ENCODE measurements at places on chromosomes 6 and 20.

GRCh38 chr6:167350731-167351655, 26.1 kb downstream of the TTLL2 start:
- no peak for DNase-seq

DNA sequence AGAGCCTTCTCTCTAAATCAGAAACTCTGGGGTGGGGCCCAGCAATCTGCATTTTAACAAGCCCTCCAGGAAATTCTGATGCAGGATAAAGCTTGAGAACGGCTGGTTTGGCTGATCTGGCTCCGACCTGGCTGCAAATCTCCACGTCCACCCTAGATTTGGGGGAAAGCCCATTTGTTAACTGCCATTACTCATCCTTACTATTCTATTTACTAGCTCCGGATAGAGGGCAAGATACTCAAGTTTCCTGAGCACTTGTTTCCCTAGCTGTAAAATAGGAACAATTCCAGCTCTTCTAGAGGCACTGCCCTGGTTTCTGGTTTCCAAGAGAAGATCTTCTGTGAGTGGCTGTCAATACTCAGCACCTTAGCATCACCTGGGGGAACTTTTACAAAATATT, 44.4 kb downstream of the DAAM2 start:
- peak; percentile 69 for DNase-seq

GRCh38 chr20:10868299-10868698, 194.5 kb upstream of the JAG1 start:
- DNase-seq = no peak

DNA sequence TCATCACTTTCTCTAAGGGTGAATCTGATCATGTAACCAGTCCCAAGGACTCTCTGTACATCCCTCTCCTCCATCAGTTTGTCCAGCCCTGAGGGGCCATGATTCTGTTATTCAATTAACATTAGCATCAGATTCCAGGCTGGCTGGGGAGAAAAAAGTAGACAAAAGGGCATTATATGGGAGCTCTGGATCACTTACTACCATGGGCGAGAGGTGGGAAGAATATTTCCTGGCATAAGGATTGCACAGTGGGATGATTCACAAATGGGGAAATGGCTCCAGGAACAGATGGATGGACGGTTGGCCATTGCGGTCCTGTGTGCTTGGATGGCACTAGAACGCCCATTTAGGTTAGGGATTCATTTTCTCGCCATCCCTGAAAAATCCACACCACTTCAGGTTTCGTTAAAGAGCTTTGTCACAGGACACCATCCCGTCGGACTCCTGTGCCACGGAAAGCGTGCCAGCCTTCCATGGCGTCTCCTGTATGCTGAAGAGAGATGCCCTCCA, 112.6 kb downstream of the THBS2 start:
- DNase-seq = no peak

GRCh38 chr20:57400821-57401564, 9.8 kb downstream of the RBM38 start:
- no peak for DNase-seq

GRCh38 chr6:168035098-168035660, 37.7 kb downstream of the KIF25 start:
- DNase-seq = peak; percentile 85

DNA sequence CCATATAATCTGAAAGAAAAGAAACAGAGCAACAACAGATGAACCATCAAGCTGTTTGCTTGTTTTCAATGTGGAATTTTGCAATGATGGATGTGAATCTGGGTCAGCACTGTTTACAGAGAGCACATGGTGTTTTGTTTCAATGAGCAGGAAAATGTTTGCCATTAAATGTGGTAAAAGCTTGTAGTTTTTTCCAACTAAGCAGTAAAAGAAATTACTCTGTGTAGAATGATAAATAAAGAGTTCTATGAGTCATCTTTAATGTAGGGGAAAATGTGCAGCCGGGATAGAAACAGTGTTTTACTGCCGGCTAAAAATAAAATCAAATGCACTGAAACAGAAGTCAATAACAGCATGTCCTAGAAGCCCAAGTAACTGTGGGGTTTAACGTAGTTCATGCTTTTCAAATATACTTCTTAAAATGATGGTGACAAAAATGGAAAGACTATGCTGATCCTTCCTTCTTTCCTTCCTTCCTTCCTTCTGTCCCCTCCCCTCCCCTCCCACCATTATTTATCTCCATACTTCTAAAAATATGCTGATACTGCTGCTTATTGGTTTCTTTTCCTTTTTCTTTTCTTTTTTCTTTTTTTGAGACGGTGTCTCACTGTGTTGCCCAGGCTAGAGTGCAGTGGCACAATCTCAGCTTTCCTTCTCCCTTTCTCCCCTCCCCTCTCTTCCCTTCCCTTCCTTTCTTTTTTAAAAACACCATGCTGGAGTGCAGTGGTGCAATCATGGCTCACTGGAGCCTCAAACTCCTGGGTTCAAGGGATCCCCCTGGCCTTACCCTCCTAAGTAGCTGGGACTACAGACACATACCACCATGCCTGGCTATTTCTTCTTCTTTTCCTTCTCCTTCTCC, 6.3 kb upstream of the NAA20 start:
- DNase-seq = peak; percentile 83

Measured in EH (cell line).